Fibroblast of skin of scalp (primary cell): ENCODE measurements at places on chromosomes 4 and X.

- DNase-seq = no peak
Observed at GRCh38 chr4:102696758-102697157, 64.0 kb downstream of the MANBA start.

DNA sequence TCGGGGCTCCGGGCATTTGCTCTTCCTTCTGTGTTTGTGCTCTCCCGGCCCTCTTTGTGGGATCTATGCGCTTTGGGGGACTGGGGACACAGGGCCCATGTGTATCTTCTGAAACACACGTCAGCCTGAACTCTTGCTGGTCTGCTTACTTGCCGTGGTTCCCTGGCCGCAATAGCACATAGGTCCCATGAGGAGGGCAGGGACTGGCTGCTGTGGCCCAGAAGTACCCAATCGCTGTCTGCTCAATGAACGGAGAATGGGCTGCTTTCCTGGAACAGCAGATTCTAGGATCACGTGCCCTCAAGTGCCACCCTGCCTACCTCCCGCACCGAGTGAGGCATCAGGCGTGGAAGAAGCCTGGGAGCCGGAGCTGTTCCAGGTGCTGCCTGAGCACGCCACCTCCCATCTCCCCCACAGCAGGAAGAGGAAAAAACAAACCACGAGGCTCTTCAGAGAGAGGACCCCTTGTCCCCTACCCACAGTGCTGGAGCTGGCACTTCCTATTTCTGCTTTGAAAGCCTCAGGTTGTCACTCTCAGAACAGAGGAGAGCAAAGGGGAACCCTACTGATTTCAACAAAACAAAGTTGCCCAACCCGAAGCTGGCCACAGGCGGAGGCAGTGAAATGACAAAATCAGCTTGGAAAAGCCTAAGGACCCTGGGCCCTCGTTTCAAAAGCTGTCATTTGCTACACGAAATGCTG, 3.8 kb downstream of the G6PD start:
- DNase-seq = no peak

- no peak for DNase-seq
Observed at GRCh38 chrX:14440106-14440505, 89.2 kb upstream of the GLRA2 start.

GRCh38 chrX:58025979-58026378, 115.7 kb upstream of the ZXDA start:
- no peak for DNase-seq

- DNase-seq = no peak
Observed at GRCh38 chr4:19832411-19832810, 419.3 kb upstream of the SLIT2 start.

DNA sequence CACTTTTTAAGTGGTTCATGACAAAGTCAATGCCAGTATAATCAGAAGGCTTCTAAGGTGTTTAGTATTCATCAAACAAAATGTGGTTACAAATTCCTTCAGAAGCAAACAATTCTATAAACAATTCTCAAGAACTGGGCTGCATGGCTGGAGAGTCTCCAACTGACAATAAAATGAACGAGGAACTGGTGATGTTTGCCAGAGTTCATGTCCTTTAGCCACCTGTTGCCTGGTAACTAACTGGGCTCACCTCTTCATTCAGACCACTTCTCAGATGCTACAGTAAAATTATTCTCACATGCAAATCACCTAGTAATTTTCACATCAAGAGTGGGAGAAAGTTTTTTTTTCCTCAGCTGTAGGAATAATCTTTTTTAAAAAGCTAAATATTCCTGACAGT, 53.3 kb downstream of the CAMK2D start:
- DNase-seq = no peak

DNA sequence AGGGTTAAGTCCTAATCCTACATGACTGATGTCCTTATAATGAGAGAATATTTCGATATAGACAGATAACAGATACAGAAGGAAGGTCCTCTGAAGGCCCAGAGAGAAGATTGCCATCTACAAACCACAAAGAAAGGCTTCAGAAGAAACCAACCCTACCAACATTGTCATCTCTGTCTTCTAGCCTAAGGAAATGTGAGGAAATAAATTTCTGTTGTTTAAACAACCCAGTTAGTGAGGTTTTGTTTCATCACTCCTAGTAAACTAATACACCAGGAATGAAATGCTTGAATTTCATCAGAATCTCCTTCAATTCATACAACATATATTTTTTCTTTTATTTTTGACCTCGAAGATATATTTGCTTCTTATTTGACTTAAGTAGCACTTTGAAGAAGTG, 1527.8 kb downstream of the STIM2 start:
- no peak for DNase-seq

- DNase-seq = peak; percentile 30
Observed at GRCh38 chr4:149785696-149786431, 29.8 kb downstream of the IQCM start.

GRCh38 chrX:107025545-107025944, 25.5 kb upstream of the MORC4 start:
- DNase-seq = peak; percentile 19

- DNase-seq = no peak
Observed at GRCh38 chr4:88758264-88758663, 60.6 kb upstream of the NAP1L5 start.

GRCh38 chr4:13088726-13089658, 395.1 kb downstream of the RAB28 start:
- no peak for DNase-seq

- DNase-seq = no peak
Observed at GRCh38 chrX:68345025-68345424, 88.3 kb downstream of the OPHN1 start.

GRCh38 chr4:77785669-77786068, 33.5 kb downstream of the CNOT6L start:
- no peak for DNase-seq

DNA sequence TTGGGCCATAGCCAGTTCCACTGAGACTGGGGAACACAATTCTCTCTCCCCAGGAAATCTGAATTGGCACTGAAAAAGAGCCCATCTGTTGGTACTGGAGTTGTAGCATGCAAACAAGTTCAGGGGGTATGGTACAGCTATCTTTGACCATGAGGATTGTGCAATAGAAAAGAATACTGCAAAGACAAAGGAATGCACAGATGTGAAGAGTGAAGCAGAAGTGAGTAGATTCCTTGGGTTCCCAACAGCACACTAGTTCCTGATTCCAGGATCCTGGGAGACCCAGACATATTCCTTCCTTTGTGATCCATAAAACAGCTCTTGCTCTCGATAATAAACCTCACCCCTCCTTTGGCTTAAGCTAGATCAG, 43.3 kb upstream of the CTAG2 start:
- DNase-seq = peak; percentile 2

DNA sequence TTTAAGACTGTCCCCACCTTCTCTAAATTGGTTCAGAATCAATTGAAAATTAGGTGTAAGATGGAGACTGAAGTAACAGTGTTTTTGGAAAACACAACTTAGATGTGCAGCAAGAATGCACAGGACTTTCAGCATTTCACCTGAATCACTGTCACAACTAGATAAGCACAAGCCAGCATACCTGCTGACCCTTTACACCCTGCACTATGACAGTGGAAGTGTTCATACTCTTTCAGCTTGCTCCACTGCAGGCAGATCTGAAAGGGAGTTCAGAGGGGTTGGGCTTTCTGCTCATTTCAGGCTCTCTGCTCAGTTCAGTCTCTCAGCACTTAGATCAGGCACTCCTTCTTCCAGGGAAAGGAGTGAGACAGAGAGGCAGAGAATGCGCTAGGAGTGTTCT, 22.8 kb downstream of the DCUN1D4 start:
- no peak for DNase-seq

GRCh38 chr4:17664755-17665154, 50.3 kb downstream of the MED28 start:
- DNase-seq = peak; percentile 12

GRCh38 chr4:141352331-141352730, 131.6 kb downstream of the ZNF330 start:
- no peak for DNase-seq

- DNase-seq = peak; percentile 18
Observed at GRCh38 chr4:147994491-147995385, 262.9 kb downstream of the ARHGAP10 start.

- no peak for DNase-seq
Observed at GRCh38 chr4:154836513-154836912, 55.4 kb downstream of the RBM46 start.

DNA sequence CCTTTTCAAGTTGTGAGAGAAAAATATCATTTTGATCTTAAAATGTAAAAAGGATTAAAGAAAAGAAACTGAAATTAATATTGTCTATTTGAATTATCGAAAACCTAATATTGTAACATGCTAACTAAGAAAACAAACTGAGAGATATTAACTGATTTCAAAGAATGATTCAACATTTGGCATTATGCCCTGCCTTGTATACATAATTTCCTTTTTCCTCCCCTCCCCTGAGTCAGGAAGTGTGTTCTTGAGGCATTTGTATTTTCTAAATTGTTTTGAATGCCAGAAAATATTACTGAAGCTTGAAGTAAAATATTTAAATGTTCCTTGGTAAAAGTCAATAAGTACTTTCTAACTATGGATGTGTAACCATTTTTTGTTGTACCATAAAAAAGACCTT, 49.4 kb downstream of the RPS6KA3 start:
- DNase-seq = peak; percentile 56

DNA sequence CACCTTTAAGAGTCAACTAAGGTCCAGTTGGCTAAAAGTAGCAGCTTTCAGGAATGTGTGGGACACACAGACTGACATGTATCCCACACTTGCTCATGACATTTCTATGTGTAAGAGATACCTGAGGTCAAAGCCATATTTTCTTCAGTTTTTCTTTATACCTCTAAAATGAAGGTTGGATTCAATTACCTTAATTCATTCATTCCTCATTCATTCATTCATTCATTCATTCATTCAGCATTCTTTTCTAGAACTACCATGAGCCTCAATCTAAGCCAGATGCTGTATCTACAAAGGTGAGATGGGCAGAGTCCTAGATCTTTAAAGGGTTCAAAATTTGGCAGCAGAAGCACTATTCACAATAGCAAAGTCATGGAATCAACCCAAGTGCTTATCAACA, 139.7 kb upstream of the MAP3K15 start:
- no peak for DNase-seq

DNA sequence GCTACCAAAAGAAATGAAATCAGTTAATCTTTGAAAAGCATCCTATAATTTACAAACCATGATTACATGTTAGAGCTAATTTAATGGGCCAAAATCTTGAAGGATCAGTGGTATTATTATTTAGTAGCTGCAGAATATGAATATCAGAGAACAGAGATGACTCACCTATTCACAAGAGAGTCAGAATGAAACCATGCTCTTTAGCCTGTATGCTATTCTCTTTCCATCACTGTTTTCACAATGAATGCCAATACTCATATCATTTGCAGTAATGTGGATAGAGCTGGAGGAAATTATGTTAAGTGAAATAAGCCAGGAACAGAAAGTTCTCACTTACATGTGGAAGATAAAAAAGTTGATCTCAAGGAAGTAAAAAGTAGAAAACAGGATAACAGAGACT, 414.1 kb downstream of the CENPC start:
- peak; percentile 11 for DNase-seq

DNA sequence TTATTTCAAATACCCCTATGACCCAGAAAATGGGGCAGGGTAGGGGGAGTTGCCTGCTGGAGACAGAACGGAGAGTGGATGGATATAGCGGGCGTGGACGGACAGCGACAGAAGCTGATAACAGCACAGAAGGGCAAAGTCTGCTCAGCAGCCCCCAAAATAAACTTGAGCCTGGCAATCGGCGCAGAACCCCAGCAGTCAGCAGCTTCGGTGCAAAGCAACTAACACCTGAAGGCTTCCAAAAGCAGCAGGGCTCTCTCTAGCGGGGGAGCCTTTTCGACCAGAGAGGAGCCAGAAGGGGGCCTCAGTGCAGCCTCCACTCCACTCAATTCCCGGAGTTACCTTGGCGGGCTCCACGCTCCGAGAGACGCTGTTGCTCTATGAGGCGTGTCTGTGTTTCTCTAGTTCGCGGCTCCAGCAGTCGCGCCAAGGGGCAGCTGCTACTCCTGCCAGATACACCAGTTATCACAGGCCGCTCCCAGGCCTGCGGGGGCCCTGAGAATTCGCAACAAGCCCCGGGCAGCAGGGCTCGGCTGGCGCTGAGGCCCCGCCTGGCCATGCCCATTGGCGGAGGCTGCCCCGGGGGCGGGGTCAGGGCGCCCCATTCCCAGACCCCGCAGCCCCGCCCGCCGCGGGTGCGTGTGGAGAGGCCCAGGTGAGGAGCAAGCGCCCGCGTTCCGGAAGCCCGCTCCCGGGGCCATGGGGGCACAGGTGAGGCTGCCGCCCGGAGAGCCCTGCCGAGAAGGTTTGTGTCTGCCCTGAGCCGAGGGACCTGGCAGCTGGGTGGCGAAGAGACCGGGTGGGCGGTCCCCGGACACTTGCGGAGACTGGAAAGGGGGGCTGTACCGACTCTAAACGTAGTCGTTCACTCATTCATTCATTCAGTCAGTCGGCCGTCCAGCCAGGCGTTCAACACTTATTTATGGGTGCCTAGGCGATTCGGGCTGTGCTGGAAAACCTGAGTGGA, at the start of the genes CNGA1 and NIPAL1:
TSS of gene CNGA1 (minus strand) at position 541 of the 967 bp plus-strand sequence. CDS start 63,992 bp downstream, outside the sequence.
TSS of gene NIPAL1 (plus strand) at position 632 of the 967 bp plus-strand sequence. CDS start at position 700, 68 bp downstream.
- peak; percentile 57 for DNase-seq

GRCh38 chr4:140018931-140019618, 134.9 kb downstream of the MAML3 start:
- DNase-seq = no peak

GRCh38 chr4:39169426-39169825, 12.9 kb upstream of the WDR19 start:
- DNase-seq = peak; percentile 18

- peak; percentile 72 for DNase-seq
Observed at GRCh38 chr4:159764343-159764952, 661.6 kb downstream of the RAPGEF2 start.

- DNase-seq = no peak
Observed at GRCh38 chr4:38111717-38112116, 151.5 kb downstream of the PTTG2 start.

- no peak for DNase-seq
Observed at GRCh38 chrX:18003876-18004275, 142.8 kb upstream of the RAI2 start.

GRCh38 chr4:140343303-140343702, 30.1 kb upstream of the SCOC start:
- no peak for DNase-seq

DNA sequence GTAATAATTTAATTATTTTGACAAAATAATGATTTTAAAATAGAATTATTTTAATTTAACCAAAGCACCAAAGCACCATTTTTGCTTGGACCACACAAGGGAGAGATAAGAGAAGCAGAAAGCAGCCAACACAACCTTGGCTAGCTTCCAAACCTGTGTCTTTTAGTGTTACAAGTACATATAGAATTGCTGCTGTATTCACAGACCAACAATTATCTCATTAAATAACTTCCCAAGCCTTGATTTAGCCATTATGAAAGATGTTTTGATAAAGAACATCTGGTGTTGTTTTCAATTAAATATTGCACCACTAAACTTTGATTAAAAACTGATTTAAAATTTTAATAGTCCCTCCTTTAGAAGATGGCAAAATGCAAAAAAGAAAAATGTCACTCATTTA, 14.0 kb upstream of the IGFBP7 start:
- DNase-seq = no peak

GRCh38 chrX:134461437-134461836, 1.5 kb downstream of the HPRT1 start:
- no peak for DNase-seq

- DNase-seq = peak; percentile 66
Observed at GRCh38 chrX:120761810-120762209, 113.9 kb downstream of the CT47B1 start.
